ENCODE measurements at places on chromosomes 7 and 10.

GRCh38 chr7:20438694-20439376 is 108.1 kb downstream of the ITGB8 start:
- no peak for DNase-seq

GRCh38 chr10:119431773-119432135 is 110.8 kb downstream of the RGS10 start:
- DNase-seq = no peak

- DNase-seq = no peak
These were observed 168.0 kb downstream of the SORCS1 start for GRCh38 chr10:106996510-106996909.

GRCh38 chr10:130202984-130203621 is 66.9 kb downstream of the GLRX3 start:
- DNase-seq = no peak

DNA sequence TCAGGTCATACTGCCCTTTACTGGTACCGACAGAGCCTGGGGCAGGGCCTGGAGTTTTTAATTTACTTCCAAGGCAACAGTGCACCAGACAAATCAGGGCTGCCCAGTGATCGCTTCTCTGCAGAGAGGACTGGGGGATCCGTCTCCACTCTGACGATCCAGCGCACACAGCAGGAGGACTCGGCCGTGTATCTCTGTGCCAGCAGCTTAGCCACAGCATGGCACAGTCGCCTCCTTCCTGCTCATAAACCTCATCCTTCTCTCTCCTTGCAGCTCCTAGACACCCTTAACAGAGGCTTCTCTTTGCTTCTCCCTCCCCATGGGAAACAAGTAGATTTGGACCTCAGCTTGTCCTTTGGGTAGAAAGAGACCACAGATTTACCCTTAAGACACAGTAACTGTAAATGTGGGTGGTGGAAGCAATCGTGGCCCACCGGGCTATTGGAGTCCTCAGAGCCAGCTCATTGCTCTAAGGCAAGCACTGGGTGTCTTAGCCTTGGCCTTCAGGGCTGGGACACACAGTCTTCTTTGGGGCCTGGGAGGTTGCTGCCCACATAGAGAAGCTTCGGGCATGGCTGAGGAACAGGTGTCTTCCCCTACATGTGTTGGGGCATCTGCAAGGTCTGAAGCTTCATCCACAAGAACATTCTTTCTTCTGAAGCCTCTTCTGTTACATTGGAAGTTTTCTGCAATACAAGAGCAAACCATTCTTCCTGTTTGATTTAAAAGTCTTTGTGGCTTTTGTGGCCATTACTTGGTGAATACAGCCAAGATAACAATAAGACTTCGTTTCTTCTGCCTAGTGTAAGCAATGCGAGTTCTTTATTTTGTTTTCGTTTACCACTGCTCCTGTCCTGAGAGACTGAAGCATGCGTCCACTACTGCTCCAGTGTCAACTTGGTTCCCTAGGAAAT is 95.5 kb upstream of the PRSS58 start:
- DNase-seq = no peak

DNA sequence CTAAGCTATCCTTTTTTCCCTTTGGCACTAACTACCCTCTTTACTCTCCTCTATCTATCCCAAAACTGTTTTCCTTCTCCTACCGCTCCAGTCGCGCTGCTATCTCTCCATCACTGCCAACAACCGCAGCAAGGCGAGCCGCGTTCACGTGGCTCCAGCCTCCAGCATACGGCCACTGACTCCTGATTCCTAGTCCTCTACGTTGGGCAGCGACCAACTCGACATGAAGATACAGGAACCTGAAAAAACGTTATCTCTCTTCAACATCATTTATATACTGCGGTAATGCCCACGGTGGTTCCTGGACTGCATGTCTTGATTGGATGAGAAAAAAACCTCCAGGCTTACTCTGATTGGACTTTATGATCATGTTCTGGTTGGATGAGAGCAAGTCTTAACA is 129.5 kb downstream of the ZNF716 start:
- DNase-seq = no peak

- no peak for DNase-seq
These were observed 562.2 kb upstream of the FOXK1 start for GRCh38 chr7:4119848-4120247.

GRCh38 chr10:72013202-72013945 is 49.2 kb downstream of the CHST3 start:
- DNase-seq = no peak

- peak; percentile 57 for DNase-seq
These were observed 15.6 kb upstream of the FXYD4 start for GRCh38 chr10:43355749-43356371.

DNA sequence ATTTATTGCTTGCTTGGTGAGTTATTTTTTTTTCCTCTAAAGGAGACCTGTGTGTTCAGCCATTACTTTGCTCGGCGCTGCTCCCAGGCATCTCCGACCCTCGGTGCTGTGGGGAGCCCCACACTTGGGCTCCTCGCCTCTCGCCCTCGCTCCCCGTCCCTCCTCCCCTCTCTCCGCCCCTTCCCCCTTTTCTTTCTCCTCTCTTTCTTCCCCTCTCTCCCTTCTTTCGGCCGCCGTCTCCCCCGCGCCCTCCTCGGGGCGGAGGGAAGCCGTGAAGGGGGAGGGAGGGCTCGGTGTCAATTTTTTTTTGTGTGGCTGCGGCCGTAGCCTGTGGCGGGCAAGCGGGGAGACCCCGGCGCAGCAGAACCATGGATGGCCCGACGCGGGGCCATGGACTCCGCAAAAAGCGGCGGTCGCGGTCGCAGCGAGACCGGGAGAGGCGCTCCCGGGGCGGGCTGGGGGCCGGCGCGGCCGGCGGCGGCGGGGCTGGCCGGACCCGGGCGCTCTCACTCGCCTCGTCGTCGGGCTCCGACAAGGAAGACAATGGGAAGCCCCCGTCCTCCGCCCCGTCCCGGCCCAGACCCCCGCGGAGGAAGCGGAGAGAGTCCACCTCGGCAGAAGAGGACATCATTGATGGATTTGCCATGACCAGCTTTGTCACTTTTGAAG is 1.1 kb downstream of the AUTS2 start:
- DNase-seq = no peak

DNA sequence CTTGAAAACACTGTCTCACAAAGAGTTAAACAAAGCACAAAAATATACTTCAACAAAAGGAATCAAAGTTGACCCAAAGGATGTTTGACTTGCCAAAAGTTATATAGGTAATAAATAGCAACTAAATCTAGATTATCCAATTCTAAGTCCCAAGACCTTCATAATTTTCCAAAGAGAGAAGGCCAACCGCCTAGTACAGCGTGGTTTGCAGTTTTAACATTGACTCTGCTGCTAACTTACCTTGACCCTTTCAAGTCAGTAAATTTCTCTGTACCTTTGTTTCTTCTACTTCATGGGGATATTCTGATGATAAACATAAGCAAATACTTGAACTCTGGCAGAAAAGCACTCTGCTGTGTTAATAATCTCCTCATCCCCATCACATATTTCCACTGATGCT is 1.9 kb upstream of the GPR22 start:
- no peak for DNase-seq

DNA sequence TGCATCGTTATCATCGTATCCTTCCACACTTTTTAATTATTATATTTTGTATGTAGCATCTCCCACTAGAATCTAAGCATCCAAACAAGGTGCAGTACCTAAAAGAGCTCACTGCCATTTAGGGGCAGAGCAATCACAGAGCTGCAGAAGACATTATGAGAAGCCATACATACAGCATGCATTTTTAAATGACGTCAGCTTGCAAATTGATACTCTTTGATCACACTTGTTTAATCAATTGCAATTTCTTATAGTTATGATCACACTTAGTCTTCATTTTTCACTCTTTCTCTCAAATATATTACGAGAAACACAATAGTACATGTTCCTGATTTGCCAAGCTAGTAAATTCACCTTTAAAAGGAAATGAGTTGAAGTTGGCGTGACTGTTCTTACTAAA is 753.3 kb upstream of the LRRN3 start:
- no peak for DNase-seq

- DNase-seq = no peak
These were observed 116.5 kb upstream of the EFCAB10 start for GRCh38 chr7:105697753-105698152.

- DNase-seq = no peak
These were observed 141.9 kb upstream of the MKI67 start for GRCh38 chr10:128268015-128268722.

DNA sequence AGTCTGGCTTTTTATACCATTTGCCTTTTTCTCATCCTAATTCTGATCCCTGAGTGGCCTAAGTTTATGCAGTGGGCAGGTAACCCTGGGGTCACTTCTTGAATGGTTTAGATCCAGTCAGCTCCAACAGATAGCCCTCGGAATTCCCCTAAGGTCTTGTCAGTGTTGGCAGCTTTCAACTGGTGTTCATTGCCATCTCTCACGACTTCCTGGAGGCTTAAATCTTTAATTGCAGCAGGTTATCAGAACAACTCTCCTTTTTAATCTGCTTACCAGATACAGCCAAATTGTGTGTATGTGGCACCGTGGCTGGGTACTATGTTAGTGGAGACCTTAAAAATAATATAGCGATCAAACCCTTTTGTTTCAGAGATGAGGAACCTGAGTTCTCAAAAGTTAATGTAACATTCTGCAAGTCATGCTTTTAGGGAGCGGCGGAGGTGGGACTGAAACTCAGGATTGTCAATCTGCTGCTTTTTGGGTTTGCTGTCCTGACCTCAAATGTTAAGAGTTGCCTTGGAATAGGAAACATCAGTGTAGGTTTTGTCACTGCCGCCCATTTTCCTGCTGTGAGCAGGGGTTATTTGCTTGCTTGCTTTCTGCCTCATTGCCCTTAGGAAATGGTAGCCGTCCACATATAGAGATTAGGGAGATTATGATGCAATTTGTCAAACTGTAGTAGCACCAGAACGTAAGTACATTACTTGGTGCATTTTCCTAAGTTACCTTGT is 818 bp downstream of the DLD start:
- DNase-seq = no peak

GRCh38 chr10:119441151-119441821 is 101.2 kb downstream of the RGS10 start:
- peak; percentile 74 for DNase-seq

- no peak for DNase-seq
These were observed 494.8 kb downstream of the PARD3 start for GRCh38 chr10:34320265-34320664.

DNA sequence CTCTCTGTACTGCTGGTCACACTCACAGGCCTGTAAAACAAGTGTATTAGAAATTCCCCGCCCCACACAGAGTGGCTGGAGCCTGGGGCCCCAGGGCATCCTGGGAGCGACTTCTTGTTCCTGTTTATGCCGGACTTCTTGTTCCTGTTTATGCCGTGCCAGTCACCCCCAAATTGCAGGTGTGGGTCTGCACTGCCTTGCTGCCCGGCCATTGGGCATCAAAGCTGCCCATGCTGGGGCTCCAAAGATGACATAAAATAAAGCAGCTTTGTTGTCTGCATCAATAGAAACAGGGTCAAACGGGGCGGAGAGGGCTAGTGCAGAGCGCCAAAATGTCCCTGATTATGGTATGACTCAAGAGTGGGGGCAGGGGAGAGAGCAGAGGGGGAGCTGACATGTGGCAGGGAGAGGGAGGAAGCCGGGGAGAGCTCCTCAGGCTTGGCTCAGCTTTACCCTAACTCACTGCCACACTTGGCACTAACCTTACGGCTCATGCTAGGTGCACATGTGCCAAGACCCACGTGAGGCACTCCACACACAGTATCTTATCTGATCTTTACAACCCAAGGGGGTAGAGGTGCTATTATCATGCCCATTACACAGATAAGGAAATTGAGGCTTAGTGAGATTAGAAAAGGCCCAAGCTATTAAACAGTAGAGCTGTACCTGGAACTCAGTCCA is 98.4 kb downstream of the PIP4K2A start:
- no peak for DNase-seq

- DNase-seq = no peak
These were observed 141.0 kb downstream of the C1GALT1 start for GRCh38 chr7:7323352-7323751.

DNA sequence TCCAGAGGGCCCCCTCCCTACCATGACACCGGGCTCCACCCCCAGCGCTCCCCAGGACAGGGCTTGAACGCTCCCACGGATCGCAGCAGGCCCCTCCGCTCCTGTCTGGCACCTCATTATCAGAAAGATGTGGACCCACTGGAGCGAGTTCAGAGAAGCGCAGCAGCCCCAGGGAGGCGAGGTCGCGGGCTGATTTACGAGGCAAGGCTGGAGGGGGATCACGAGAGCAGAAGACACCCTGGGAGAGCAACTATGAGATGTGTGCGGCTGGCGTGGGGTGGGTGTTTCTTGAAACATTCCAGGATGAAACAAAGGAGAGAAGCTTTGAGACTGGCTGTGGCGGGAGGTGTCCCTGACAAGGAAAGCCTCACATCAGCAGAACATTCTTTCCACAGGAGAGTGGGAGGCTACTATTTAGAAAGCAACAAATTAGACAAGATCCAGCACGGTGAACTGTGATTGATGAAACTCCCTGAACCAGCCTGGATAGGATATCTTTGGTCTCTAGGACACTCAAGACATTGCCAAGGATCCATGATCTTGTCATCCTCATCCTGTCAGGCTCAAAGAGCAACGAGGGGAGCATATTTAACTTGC is 66.0 kb downstream of the JCAD start:
- DNase-seq = no peak

DNA sequence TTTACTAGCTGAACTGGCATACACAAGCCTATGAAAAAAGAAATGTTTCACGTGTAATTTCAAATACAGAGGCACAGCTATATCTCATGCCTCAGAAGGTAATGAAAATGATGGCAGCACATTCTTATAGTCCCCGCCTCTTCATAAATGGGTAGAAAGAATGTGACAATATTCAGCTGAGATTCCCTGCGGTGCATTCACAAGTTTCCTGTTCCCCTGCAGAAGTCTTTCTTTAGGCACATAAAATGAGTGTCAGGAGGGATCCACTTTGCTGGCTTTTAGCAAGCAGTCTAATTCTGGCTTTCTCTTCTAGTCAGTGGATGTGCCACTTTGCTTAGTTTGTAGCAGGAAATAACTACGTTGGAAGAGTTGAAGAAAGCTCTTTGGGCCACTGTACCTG is 56.1 kb downstream of the DGKB start:
- DNase-seq = no peak

DNA sequence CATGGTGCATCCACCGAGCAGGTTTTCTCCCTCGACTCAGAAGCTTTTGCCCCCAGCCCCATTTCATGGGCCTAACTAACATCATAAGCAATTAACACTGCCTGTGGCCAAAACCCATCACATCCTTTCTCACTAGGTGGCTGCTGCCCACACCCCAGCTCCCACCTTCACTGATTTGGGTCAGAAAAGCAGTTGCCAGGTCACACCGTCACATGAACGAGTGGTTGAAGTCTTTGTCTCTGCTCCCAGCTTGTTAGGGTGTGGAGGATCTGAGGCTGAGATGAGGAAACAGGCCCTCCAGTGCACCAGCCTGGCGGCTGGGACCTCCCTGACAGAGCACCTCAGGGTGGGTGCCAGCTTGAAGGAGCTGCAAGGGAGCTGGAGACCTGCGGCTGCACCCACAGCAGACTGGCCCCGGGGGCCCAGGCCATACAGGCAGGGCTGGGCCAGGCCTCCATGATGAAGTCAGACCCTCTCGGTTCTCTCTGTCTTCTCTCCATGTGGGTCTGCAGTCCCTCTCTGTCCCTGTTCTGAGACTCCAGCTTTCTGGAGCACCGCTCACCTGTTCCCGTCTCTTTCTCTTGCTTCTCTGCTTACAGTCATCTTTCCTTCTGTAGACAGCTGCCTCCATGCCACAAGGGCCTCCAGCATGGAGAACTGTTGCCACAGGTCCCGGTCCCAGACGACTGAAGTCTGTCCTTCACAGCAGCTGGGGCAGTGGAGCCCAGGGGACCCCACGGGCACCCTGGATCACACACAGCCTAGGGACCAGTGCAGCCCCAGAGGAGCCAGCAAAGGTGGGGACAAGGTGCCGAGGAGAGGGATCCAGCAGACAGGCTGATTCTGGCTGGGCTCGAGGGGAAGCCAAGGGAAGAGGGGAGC is 13.8 kb upstream of the INPP5A start:
- no peak for DNase-seq

- DNase-seq = no peak
These were observed 7.0 kb downstream of the RHOBTB1 start for GRCh38 chr10:60937022-60937421.
